NCI-H446 treated with DMSO at 0.1 percent for 48 hours (cell line): ENCODE measurements at places on chromosomes 1 and 21.

- DNase-seq, result no peak
Measured at GRCh38 chr1:162678439-162678838, 46.2 kb downstream of the DDR2 start.

DNA sequence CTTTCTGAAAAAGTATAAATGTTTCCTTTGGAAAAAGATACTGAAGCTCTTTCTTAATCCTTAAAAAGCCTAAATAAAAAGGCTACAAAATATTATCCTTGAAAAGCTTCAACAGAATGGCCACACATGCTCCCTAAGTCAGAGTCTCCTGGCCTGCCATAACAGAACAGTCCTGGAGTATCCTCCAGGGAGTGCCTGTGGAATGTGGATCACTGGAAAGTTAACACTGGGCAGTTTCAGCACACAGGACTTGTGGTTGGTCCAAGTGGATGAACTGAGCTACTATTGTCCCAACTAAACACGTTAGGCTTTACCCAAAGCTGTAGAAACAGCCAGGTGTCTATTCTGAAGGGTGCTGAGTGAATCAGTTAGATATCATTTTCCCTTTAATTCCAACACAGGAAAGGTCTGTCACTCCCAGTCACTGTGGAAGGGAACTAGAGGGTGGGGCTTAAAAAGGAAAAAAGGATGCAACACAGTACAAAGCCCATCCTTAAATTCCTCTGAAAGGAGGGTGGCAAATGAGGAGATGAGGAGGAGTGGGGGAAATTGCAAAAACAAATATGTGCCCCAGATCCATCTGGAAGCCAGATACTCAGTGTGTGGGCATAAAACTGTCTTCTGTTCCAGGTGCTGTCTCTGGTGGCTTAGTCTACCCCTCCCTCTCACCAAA lies 196.3 kb upstream of the SPAG17 start:
- DNase-seq, result no peak

DNA sequence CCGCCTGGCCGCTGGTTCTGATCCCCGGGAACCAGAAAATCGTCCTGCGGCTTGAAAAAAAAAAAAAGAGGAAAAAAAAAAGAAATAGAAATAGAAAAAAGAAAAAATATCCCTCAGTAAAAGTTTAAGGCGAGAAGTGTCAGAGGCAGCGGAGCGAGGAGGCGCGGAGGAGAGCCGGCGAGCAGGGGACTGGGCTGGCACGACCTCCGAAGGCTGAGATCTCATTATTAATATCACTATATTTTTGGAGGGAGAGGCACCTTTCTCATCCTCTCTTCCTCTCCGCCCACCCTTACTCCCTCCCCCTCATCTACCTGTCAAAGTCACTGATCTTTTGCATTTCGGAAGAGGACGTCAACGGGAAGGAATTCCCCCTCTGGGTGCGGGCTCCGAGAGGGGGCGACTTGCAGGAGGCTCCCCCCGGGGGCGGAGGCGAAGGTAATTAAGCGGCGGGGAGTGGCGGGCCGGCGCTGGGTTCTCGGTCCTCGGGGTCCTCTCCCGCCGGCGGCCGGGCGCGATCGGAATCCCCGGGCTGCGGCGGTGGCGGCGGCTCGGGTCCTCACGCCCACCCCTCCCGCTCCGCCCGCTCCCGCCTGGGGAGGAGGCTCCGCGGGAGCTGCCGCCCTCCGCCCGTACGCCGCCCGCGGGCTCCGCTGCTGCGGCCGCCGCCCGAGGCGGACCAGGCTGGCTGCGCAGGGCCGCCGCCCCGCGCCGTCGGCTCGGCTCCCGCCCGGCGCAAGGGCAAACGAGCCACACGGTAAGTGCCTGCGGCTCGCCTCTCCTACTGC lies at the start of gene NTNG1:
TSS of gene NTNG1 (plus strand) at position 337 of the 788 bp plus-strand sequence.
- peak; percentile 46 for DNase-seq

- no peak for DNase-seq
Measured at GRCh38 chr1:29767088-29767685, 530.9 kb downstream of the PTPRU start.

GRCh38 chr1:150778409-150778808 lies 12.8 kb upstream of the CTSS start:
- DNase-seq, result no peak

DNA sequence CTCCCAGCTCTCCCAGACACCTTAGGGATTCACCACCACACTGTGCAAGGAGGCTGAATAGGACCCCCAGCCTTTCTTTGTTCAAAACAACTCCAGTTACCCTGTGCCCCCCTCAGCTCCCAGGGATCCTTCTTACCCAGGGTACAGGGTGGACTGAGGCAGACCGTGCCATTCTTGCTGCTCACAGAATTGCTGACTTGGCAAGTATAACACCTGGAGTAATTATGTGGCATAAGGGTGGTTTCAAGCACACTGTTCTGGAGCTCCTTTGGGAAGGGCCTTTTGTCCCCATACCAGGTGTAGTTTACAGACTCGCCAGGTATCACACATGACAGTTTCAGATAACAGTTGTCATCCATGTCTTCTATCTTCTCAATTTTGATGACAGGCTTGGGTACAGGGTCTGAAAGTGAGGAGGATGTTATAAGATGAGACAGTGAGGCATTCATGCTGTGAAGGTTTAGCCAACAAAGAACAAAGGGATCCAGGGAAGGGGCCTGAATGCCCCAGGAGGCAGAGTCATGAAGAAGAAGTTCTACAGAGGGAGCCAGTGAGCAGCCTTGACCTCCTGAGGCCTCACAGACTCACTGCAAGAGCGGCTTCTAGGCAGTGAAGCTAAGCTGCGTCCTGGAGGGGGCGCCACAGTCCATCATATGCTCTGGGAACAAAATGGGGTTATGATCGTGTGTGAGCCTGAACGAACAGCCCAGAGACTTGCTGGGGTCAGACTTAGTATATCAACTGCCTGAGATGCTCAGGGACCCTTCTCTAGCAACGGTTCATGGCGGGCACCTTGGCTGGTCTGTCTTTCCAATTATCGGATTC lies 30.3 kb downstream of the CD48 start:
- DNase-seq, result no peak

- no peak for DNase-seq
Measured at GRCh38 chr1:87204441-87204840, 124.2 kb upstream of the LMO4 start.

DNA sequence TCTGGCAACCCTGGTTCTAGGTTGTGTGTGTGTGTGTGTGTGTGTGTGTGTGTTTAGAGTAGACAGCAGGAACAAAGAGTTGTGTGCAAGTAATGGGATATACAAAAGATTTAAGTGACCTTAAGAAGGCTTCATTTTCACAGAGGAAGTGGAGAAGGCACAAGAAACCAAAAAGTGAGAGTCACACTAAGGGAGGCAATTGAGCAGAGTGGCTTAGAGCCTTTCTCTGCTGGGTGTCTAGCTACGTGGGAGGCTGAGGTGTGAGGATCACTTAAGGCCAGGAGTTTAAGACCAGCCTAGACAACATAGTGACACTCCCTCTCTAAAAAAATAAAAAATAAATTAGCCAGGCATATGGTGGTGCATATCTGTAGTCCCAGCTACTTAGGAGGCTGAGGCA lies 44.4 kb upstream of the HAO2 start:
- DNase-seq, result no peak

DNA sequence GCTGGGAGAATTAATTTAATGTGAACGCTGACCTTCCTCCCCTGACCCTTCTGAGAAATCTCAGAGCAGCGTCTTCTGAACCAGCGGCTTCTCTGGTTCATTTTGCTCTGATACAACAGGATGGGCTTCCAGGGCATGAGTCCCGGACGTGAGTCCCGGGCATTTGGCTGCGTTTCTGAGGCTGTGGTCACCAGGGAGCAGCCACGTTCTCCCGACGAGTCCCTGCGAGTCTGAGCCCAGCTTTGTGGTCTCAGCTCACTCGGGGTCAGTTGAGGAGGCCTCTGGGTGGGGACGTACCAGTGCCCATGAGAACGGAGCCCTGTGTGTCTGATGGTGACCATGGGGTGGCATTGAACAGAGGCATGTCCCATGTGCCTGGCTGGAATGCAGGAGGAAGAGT lies 17.7 kb upstream of the OBSCN start:
- DNase-seq, result no peak

DNA sequence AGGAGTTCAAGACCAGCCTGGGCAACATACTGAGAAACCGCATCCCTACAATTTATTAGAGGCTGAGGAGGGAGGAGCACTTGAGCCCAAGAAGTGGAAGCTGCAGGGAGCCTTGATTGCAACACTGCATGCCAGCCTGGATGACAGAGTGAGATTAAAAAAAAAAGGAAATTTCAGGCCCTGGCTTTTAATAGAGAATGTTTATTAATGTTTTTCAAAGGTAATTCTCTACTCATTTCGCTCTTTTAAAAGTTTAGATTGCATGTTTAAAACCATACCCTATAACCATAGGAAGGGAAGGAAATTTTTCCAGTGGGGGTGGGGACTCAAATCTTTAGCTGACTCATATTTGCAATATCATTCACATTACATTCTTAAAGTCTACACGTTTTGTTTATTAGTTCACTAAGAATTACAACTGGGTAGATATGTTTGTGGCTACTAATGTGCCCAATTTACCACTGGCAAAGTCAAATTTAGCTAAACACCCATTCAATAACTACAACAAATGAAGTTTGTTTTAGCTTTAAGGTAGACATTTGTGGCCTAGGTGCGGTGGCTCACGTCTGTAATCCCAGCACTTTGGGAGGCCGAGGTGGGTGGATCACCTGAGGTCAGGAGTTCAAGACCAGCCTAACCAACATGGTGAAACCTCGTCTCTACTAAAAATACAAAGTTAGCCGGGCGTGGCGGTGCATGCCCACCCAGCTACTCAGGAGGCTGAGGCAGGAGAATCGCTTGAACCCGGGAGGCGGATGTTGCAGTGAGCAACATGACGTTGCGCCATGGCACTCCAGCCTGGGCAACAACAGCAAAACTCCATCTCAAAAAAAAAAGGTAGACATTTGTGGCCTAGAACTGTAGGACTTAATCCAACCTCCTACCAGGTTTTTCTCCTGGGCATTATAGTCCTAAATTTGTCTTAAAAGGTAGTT lies 5.0 kb downstream of the KDM5B start:
- DNase-seq, result no peak

DNA sequence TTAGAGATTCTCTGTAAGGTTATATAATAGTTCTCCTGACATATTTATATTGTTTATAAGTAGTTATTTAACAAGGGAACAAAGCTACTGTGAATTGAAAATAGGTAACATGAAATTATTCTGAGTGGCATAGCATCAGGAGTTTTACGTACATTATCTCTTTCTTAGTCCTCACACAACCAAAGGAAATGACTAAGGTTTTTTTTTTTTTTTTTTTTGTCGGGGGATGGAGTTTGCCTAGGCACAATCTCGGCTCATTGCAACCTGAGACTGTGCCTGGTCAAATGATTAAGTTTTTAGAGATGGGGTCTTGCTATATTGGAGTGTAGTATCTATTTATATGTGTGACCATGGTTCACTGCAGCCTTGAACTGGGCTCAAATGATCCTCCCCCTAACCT lies 24.9 kb downstream of the TMED5 start:
- no peak for DNase-seq

- no peak for DNase-seq
Measured at GRCh38 chr1:200302192-200302920, 107.5 kb downstream of the ZNF281 start.

- DNase-seq, result no peak
Measured at GRCh38 chr1:158979229-158979628, 30.5 kb upstream of the IFI16 start.

DNA sequence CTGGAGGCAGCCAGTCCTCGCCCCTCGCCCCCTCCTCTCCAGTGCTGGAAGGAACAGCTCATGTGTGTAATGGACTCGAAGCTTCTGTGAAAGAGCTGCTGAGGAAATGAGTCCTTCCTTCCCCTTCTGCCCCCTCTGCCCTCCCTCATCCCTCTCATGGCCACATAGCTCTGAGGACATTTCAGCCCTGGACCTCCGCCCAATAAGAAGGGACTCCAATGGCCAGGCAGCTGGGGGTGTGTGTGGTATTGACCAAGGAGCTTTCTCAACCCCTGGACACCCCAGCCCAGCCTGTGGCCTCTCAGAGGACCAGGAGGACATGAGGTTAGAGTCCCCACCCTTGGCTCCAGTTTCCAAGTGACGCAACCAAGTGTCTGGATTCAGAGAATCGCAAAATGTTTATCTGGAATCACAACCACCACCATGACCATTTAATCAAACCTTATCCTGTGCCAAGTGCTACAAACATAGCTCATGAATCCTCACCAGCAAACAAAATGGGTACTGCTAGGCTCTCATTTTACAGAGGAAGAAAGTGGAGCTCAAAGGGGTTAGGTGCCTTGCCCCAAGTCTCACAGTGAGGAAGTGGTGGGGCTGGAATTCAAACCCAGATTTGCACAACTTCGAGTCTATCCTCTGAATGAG lies 47.8 kb upstream of the ECE1 start:
- no peak for DNase-seq

GRCh38 chr1:35847935-35848565 lies 35.0 kb upstream of the AGO1 start:
- DNase-seq, result no peak

DNA sequence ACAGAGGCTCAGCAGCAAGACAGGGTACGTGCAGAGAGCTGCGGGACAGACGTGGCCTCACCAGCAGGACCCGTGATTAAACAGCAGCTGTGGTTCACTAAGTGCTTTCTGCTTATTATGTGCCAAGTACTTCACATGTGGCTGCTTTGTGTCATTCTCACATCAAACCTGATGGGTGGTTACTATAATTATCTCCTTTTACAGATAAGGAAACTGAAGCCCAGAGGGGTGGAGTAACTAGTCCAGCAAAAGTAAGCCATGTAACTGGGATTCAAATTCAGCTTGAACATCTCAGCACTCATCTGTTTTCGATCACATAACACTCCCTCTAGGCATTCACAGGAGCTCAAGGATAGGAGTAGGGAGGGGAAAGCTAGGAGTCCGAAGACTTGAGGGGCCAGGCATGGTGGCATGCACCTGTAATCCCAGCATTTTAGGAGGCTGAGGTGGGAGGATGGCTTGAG lies 50.8 kb upstream of the CLIC4 start:
- DNase-seq, result no peak

DNA sequence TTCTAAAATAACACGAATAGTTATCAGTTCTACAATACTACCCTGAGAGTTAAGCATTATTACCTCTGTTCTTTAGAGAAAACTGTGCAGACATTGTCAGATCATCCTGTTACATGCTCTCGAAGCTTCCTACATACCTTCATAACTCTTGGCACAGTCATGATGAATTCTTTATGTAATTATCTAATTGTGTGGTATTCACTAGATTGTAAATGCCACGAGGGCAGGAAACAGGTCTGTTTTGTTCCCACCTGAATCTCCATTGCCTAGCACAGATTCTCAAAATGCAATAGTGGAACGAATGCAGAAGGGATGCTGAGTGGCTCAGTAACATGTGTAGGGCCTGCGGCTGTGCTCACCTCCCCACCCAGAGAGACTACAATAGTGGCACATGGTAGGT lies 3.4 kb downstream of the SYT2 start:
- DNase-seq, result no peak

GRCh38 chr1:47757226-47757975 lies 239.8 kb downstream of the TRABD2B start:
- no peak for DNase-seq

- no peak for DNase-seq
Measured at GRCh38 chr1:203362720-203363025, 11.8 kb upstream of the FMOD start.

- DNase-seq, result no peak
Measured at GRCh38 chr1:12654657-12655056, 10.8 kb downstream of the AADACL4 start.
